Retinal pigment epithelial cell (primary cell): ENCODE measurements at places on chromosomes 4 and X.
A peak's percentile ranks its signal among the peaks of the same experiment; 100 is the strongest.

DNA sequence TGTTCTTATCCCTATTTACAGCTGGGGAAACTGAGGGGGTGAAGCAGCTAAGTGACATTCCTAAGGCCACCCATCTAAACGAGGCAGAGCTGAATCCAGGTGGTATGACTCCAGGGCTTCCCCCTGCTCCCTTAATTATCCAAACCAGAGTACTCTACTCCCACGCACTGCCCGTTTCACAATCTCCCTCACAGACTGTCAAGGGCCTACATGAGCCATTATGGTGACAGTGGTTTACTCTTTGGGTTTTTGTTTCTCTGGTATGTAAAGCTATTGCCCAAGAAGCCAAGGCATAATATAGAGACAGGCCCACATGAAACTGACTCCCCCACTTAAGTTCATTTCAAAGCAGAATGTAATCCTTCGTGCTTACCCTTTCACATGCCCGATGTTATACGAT lies 95.1 kb downstream of the NHS start:
- DNase-seq = no peak

GRCh38 chr4:38266616-38267015 lies 306.4 kb downstream of the PTTG2 start:
- DNase-seq = no peak

- no peak for DNase-seq
Observed at GRCh38 chr4:4426511-4427120, 39.7 kb downstream of the NSG1 start.

GRCh38 chrX:118594697-118595420 lies 99.2 kb downstream of the DOCK11 start:
- DNase-seq = peak; percentile 44

DNA sequence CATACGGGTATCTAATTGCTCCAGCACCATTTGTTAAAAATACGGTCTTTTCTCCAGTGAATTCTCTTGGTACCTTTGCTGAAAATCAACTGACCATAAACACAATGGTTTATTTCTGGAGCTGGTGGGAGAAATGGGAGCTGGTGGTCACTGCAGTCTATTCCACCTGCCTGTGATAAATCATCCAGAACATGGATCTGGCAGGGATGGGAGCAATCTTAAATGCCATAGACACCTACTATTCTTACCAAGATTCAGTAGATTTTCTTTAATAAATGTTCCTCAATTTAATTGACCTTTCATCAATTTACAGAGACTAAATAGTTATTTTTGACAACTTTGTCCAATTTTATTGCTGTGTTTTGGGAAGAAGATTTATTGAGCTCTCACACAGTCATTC lies 68.1 kb downstream of the SLC9A7 start:
- DNase-seq = no peak

GRCh38 chr4:108906006-108906405 lies 143.2 kb upstream of the ETNPPL start:
- DNase-seq = no peak

- DNase-seq = no peak
Observed at GRCh38 chr4:151462554-151462953, 53.6 kb downstream of the FHIP1A start.

- no peak for DNase-seq
Observed at GRCh38 chrX:116111497-116111896, 59.0 kb upstream of the AGTR2 start.

GRCh38 chr4:16573739-16574138 lies 324.7 kb downstream of the LDB2 start:
- no peak for DNase-seq

DNA sequence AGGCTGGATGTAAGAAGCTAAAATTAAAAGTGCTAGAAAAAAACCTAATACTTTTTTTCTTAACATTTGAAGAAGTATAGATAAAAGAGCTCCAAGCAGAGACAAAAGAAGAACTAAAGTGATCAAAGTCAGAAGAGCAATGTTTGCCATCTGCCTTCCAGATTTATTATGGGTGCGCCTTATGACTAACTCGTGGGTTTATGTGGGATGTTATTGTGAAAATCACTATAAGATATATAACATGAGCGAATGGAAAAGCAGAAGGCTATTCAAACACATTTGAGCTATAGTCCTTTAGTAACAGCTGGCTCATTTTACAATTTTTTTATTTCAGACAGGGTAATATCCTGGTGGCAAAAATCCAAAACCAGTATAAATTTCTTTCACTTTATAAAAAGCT lies 1040.7 kb downstream of the RAPGEF2 start:
- DNase-seq = no peak

- no peak for DNase-seq
Observed at GRCh38 chr4:74670583-74670982, 123.7 kb downstream of the BTC start.

DNA sequence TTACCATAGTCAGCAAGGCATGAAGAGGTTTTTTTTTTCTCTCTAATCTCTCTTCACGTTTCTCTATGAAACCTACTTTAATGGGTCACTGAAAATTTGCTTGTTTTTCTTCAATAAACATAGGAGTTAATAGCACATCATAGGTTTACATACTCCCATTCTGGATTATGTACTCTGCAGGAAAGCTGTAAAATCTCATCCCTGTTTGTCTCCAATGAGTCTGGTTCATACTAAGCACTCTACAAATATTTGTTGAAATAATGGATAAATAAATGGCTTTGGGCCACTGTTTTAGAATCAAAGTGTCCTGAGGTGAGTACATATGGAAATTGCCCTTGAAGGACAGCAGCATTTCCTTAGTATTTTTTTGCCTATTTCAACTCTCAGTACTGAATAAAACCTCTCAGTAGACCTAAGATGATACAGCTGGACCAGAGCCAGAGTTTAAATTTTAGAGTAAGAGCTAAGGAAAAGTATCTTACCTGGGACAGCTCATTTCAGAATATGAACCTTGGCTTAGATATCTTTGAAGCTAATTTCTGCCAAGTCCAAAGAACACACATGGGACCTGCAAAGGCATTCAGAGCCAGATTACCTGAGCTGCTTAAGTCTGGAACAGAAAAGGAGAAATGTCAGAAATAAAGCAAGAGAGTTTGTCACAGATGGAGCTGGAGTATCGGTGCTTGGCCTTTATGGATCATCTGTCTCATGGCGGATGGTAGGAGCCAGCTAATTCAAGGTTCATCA lies 34.4 kb downstream of the PF4 start:
- DNase-seq = no peak

GRCh38 chr4:122766950-122767349 lies 34.4 kb downstream of the BBS12 start:
- no peak for DNase-seq

GRCh38 chr4:169540774-169541173 lies 71.6 kb downstream of the NEK1 start:
- no peak for DNase-seq

DNA sequence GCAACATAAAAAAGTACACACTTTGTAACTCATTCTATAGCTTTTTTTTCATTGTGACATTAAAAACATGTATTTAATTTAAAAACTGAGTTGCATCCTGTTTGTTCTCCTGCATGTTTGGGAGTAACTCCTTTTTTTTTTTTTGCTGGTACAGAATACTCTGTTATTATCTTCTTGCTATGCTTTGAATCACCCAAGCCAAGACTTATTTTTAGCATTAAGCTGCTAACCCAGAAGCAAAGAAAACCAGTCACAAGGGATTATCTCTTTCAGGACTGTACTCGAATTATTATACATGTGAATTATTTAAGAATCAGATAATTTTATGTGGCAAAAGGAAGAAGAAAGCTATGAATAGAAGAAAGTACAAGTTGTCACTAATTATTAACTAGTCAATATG lies 194.9 kb downstream of the ADAMTS3 start:
- DNase-seq = no peak

DNA sequence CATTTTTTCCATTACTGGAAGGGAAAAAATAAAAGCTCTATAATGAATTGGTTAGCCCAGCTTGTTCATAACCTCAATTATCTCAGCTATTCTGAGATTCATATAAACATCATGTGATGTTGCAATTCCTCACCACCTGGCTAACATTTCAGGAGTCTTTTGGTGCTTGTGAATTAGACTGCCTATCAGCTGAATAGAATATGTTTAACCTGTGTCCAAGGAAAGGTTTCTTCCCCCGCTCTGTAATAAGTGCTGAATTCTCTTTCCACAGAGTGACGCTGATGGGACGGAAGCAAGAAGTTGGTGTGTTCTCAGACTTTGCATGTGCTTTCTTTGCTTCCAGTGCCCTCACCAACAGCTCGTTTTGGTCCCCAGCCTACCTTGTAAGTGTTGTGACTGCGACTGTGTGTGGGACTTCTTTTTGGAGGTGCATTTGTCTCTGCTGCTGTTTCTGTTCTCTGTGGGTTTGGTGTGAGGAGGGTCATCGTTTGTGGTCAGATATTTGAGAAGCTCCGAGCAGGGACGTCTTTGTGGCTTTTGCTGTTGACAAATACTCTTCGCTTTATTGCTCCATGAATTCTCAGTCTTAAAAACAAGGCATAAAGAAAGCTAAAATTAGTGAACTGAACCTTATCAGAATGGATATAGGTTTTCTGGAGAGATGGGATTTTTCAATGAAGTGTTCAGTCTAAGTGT lies 61.7 kb downstream of the PPARGC1A start:
- no peak for DNase-seq

- DNase-seq = no peak
Observed at GRCh38 chr4:77095101-77095821, 19.5 kb upstream of the CCNI start.

- DNase-seq = no peak
Observed at GRCh38 chr4:147110473-147111367, 165.1 kb upstream of the TTC29 start.

DNA sequence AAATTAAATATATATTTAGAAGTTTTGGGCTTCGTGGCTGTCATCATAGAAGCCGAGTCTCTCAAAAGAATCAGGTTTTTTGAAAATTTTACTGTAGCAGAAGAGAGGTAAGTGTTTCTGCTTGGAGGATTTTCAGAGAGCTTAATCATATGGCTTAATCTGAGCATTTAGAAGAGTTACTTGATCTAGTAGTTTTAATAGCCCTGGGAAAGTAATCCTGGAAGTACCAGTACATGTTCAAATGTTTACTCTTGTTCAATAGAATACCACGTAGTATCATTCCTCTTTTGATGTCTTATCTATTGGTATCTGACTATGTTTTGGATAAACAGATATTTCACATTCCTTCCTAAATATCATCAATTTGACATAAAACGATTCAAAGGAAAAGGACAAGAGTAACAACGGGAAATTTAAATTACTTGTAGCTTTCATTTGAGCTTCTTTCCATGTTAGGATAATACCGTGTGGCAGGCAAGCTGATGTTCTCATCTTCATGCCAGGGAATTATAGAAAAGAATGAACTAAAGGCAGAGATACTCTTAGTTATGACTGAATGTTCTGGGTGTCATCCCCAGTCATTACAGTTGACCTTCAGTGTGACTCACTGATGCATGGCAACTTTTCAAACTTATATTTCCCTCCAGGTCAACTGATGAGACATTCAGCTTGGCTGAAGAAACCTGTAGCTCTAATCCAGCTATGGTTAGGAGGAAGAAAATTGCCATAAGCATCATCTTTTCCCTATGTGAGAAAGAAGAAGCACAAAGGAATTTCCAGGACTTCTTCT lies 89.8 kb downstream of the FNIP2 start:
- no peak for DNase-seq

- DNase-seq = no peak
Observed at GRCh38 chr4:83110970-83111750, 3.4 kb downstream of the PLAC8 start.

DNA sequence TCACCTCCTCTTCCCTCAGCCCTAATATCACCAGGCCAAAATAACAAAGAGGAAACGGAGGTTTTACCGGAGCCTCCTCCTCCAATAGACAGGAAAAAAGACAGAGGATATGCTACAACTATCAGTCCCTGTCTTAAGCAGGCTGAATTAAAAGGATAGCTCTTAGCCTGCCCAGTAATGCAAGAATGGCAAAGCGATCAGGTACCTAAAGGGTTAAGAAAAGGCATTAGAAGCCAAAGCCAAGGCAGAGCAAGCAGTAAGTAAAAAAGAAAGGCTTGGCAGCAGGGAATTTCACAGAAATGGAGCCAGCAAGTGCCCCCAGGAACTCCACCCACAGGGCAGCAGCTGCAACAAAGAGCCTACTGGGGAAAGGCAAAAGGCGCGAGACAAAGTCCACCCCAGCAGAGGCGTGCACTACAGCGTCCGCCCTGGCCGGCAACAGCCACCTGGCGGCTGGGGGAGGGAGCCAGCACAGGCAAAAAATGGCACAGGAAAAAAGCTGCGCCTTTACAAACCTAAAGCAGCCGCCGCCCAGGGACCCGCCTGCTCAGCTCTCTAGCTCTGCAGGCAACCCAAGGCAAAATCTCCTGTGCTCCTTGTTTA lies 220.6 kb upstream of the ZC4H2 start:
- no peak for DNase-seq

DNA sequence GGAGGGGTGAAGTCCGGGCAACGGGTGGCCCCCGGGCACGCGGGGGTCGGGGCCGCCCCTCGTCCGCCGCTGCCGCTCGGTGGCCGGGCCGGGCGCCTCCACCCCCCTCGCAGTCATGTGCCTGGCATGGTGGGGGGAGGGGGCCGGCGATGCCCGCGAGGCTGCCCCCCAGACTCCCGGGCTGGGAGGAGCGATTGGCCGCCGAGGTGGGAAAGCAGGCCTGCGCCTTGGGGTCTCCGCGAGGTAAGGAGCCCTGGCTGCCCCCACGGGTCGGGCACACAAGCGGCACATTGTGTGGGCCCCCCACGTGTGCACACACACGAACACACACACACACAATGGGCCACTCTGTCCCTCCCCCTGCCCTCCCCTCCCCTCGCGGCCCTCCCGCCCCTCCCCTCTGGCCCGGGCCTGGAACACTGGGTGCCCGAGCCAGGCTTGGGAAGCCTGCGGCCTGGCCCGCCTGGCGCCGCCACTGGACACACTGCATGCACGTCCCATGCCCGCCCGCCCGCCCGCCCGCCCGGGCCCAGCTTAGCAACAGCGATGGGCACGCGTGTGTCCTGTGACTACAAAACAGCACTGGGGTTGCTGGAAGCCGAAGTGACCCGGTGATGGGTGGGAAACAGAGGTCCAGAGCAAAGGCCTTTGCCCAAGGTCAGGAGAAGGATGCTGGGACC lies 1.3 kb downstream of the SLC6A8 start:
- DNase-seq = no peak

- DNase-seq = no peak
Observed at GRCh38 chrX:46404774-46405173, 140.4 kb downstream of the ZNF674 start.

DNA sequence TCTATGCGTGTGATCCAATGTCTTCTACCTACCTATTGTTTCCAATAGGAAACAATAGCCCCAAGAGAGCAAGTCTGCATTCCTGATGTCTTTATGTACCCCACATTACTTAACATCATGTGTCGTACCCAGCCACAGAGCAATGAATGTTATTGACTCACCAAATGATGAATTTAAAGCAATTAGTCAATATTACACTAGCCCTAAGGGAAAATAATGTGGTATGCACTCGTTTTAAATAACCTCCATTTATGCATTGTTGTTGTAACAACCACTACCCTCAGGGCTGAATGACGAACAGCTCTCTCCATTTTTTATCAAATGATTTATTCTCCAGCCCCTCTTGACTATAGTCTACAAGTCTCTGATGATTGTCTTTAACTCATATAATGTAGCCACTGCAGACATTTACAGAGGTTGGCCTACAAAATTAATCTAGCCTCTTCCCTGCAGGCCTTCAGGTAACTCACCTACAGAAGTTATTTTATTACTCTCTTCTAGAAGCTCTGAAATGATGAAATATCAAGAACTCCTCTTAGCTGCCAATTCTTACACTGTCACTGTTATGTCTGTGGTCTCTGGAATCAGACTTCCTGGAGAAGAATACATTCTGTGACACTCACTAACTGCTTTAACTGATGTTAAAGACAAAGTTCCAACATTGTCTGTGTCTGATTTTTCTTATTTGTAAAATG lies 601.7 kb upstream of the GRIA3 start:
- no peak for DNase-seq

GRCh38 chrX:40806513-40807220 lies 71.3 kb upstream of the MED14 start:
- DNase-seq = no peak
